ENCODE measurements at places on chromosomes 2 and 18.

DNA sequence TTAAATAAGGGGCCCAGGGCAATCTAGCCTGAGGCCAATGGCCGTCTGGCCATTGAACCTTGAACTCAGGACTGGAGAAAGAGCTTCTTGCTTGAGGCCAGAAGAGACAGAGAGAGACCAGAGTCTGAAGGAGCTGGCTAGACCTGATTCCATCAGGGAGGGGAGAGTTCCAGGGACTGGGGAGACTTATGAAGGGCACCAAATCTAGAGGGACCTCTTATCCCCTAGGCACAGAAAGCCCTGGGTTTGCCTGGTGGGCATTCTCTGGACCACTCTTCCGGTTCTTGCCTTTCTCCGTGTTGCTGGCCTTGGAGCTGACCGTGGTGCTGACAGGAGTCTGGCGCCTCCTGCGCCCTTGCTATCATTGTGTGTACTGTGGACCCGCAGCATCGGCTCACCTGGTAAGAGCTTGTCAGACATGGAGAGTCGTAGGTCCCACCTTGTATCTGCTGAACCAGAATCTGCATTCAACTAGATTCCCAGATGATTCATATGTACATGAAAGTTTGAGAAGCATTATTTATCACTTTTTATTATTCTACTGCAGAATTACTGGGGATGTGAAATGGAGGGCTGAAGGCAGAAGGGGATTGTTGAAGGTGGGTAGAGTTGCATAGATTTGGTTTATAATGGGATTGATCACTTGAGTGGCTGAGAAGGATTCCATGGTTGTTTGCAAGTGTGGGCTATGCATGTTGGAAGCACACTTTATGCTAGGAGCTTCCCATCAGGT lies 4.3 kb upstream of the TRPM8 start:
- no peak for DNase-seq

DNA sequence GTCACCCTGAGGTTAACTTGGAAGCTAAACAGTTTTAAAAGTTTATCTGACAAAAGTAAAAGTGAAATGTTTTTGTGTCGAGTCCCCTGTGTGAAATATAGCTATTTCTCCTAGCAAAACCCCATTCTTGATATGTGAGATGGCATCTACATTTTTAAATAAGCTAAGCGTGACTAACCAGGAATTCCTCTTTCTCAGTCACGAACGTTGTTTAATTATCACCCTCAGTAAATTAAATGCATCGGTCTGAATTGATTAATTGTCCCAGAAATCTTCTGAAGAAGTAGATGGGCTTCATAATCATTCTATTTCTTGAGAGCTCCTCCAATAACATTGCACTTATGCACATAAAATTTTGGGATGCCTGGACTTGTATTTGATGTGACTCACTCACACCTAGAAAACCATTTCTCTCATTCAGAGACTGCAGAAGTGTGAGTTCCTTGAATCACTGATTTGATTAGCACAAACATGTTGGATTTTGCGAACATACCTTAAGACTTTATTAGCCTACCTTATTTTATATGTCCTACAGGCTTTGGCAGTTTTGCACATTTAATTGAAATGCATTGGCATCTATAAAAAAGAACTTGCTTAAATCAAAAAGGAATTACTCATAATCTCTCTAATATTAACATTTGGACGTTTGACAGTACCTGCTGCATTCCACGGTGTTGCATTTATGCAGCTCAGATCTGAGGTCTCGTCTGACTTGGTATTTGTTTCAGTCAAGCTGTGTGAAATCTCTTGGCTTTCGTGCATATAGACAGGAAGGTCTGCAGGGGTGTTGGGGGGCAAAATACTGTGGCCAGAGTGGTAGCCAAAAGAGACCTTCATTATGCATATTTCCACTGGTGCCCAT lies 475.2 kb downstream of the EPHA4 start:
- no peak for DNase-seq

DNA sequence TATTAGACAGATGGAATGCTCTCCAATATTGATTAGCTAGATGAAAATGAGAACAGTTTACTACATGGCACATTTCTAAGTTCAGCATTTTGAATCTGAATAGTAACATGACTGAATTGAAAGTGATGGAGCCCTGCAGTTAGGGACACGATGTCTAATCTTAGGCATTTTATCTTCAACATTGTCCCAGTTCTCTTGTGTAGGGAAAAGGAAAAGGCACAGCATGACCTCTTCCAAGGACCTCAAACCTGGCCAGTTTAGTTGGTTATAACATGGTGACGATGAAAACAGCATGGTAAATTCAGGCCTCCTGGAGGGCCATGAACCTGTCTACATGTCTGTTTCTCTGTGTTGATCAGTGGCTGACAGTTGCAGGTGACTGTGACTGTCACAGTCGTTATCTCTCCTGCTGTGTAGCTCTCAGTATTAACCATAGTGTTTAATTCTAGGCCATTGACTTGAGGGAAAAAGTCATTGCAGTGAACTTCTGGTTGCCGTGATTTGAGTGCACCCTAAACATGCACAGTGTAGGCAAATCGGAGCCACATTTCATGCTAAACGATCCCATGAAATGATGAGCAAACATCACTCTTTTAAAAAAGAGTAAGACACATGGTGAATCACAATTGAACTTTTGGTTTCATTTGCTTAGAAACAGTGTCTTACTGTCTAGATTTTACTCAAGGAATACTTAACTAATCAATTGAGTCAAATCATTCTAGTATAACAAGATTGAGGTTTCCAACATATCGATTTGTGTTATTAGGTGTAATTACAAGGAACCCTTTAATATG lies 129.7 kb downstream of the PHLPP1 start:
- DNase-seq = no peak

DNA sequence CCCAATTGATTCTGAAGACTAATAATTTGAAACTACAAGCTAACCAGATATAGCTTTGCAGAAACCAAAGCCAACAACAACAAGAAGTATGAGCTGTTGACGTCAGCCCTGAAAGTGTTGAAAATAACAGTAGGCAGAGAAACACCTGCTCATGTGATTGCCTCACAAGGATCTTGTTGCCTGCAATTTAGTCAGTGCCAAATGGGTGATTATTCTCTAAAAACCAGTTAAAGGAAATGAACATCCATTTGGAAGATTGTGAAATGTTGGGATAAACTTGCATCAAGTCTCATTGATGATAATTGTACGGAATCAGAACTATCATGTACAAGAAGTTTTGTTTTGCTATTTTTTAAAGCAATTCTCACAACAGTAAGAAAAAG lies 2.8 kb downstream of the CYTIP start:
- no peak for DNase-seq

GRCh38 chr18:2625217-2625616 lies 30.3 kb upstream of the SMCHD1 start:
- no peak for DNase-seq

GRCh38 chr2:121696410-121696930 lies 40.2 kb downstream of the NIFK start:
- no peak for DNase-seq

- no peak for DNase-seq
These were observed 213.3 kb downstream of the NAPG start for GRCh38 chr18:10739152-10739551.

GRCh38 chr2:42934580-42935186 lies 142.3 kb upstream of the HAAO start:
- no peak for DNase-seq

GRCh38 chr2:85216927-85217326 lies 83.7 kb downstream of the TCF7L1 start:
- DNase-seq = no peak

DNA sequence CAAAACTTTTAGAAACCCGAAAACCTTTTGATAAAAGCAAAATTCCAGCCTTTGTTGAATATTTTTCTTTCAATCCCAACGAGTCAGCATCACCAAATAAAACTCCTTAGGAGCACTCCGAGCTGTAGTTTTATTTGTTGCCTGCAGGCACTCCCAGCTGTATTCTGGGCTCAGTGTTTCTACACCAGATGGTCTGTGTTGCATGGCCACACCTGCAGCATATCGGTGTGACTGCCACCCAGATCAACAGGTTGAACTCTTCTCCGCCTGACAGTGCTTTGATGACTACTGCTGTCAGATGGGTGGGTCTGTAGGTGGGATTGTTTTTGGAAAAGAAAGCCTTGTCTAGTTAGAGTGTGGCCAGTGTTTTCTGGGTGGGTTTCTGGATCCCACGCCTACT lies 32.7 kb downstream of the APCDD1 start:
- no peak for DNase-seq

GRCh38 chr2:72126186-72127100 lies 21.2 kb downstream of the CYP26B1 start:
- DNase-seq = no peak

GRCh38 chr2:111022633-111023032 lies 98.1 kb upstream of the BCL2L11 start:
- DNase-seq = no peak

- DNase-seq = no peak
These were observed 54.4 kb downstream of the RPL37A start for GRCh38 chr2:216553093-216553478.

DNA sequence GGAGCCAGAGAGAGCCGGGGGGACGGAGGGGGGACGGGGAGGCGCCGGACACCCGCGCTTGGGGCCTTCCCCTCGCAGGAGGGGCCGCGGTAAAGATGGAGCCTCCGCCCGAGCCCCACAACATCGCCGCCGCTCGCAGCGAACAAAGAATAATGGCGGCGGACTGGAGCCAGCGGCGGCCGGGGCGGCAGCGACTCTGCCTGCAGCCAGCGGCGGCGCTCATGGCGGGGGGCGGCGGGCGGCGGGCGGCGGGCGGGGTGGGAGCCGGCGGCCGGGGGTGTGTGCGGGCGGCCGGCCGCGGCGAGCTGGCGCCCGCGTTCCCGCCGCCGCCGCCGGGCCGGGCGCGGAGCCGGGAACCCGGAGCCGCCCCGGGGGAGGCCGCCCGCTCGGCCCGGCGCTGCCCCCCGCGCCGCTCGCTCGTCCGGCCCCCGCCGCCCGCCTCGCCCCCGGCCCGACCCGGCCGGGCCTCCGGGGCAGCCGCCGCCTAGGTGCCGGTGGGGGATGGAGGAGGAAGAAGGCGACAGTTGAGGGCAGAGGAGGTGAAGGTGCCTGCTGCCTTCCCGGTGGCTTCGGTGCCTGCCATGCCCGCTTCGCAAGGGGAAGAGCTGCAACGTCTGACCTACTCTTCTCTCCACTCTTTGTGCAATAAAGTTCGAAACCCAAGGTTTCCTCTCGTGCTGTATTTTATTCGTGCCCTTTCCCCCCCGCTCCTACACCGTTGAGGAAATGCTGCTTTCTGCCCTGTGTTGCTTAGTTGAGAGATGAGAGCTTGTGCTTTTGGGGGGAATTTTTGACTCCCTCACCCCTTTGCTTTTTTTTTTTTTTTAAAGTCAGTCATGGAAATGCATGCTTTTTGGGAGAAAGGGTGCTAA lies 634 bp downstream of the CREB1 start:
- DNase-seq = peak; percentile 15

DNA sequence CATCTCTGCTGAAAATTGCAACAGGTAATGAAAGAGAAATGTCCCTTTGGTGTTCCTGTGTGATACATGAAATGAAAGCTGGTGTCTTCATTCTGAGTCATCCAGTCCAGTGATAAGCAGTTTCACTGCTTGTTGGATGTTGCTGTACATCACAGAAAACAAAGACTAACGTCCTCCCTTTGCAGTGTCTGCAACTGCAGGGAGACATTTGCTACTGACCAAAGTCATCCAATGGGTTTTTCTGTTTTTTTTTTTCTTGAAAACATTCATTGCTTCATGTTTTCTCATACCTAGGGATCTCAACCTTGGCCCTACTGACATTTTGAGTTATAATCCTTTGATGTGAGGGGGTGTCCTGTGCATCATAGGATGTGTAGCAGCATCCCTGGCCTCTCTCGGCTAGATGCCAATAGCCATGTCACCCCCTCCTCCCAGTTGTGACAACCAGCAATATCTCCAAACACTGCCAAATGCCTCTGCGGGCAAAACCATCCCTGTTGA lies 63.6 kb upstream of the FZD5 start:
- DNase-seq = peak; percentile 50

DNA sequence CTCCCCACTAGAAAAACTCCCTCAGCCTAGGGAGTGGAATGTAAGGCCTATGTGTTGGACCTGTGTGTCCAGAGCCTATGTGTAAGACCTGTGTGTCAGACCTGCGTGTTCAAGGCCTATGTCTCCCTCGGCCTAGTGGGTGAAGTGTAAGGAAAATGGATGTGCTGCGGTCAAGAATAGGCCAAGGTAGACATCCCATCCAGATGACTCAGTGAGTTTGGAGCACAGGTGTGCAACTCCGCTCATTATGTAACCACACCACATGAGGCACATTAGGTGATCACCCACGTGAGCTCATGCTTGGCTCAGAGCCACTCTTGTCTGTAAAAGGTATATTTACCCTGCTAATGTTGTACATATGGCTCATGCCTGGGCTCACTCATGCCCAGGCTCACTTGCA lies 565.3 kb upstream of the CRIM1 start:
- DNase-seq = no peak

DNA sequence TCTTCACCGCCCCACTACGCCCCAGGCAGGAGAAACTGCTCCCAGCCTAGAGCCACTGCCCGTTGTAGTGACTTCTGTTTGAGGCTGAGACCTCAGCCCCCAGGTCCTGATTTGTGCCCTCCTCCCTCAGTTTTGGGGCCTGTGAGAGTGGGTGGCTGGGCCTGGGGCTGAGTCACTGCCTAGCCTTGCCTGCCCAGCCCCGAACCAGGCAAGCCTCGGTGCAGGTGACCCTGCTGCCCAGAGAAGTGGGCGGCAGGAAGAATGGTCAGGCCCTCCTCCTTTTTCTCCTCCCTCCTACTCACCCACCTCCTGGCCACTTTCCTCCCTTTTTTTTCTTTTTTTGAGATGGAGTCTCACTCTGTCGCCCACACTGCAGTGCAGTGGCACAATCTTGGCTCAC lies 66.6 kb downstream of the ZFP36L2 start:
- DNase-seq = no peak

DNA sequence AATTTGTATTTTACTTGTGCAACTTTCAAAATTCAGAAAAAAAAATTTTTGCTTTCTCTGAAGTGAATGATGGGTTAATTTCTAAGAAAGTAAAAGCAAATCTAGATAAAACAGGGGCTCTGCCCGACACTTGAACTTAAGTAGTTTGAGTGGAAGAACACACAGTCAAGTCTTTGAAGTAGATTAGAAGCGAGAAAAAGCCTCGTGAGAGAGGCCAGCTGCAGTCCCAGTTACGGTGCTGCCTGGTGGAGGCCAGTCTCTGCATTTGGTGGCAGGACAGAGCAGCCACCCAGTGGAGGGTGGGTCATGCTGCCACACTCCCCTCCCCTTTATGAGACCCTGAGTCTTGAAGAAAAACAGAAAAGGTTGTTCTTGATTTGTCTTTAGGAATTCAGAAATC lies 81.8 kb downstream of the INPP5D start:
- DNase-seq = no peak

GRCh38 chr2:203798296-203799087 lies 69.1 kb upstream of the CTLA4 start:
- DNase-seq = no peak

Data from GM12891 (cell line).